Fibroblast of skin of back (primary cell): ENCODE measurements at places on chromosomes 2 and 18.

- DNase-seq, result no peak
These were observed 69.0 kb upstream of the DLGAP1 start for GRCh38 chr18:4524096-4524495.

DNA sequence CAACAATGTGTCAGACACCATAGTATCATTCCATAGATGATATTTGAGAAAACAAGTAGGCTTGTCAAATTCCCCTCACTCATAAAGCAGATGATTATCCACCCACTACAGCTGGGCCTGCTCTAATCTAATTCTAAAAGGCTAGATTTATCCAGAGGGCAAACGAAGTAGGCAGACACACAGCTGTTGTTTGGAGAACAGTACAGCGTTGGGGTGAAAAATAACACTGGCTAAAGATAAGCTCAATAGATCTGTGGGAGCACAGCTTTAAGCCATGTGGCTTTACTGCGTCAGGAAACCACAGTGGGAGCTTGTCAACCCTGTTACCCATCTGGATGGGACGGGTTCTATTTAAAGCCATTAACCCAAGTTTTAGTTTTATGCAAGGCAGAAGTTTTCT lies 48.9 kb upstream of the COBLL1 start:
- no peak for DNase-seq

DNA sequence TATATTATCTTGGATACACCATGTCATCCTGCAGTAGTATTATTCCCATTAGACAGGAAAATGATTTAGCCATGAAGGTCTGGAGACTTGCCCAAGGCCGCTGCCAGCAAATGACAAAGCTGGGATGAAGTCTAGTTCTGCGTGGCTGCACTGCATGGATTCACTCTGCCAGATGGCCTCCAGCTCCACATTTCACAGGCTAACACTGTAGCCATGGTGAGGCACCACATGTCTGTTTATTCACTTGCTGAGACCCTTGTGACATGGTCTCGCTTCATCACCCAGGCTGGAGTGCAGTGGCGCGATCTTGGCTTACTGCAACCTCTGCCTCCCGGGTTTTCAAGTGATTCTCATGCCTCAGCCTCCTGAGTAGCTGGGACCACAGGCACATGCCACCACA lies 31.5 kb upstream of the SCG2 start:
- DNase-seq, result no peak

DNA sequence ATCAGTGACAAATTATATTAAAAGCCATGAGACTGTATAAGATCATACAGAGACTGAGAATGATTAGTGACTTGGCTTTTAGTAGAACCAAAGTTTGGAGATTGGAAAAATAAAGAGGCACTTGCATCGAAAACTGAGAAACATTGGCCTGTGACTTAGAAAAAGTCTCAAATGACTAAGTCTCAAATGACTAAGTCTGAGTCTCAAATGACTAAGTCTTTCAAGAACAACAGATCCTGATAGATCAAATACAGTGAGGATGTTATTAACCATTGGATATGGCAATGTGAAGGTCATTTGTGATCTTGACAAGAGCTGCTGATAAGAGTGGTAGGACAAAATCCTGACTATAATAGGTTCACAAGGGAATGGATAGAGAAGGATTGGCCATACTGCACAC lies 135.5 kb upstream of the FANCL start:
- peak; percentile 15 for DNase-seq

- DNase-seq, result no peak
These were observed 78.0 kb upstream of the DNMT3A start for GRCh38 chr2:25419678-25420242.

DNA sequence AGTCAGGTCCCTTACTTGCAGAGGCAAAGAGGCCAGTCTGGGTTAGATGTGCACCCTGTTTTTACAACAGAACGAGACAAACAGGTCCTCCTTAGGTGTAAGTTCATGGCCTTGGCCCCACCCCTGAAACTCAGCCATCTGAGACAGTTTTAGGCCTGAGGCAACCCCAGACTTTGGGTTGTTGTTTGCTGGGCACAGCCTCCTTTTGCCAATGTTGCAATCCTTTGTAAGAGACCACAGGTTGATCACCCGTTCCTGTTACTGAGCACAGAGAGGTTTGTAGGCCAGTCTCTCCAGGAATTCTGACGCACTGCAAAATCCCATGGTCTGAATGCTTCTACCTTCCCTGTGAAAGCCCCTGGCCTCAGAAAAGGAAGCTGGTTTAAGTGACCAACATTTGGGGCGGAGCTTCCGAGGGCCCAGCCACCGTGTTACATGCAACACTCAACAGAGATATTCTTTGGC lies 15.5 kb upstream of the IL1RN start:
- no peak for DNase-seq

DNA sequence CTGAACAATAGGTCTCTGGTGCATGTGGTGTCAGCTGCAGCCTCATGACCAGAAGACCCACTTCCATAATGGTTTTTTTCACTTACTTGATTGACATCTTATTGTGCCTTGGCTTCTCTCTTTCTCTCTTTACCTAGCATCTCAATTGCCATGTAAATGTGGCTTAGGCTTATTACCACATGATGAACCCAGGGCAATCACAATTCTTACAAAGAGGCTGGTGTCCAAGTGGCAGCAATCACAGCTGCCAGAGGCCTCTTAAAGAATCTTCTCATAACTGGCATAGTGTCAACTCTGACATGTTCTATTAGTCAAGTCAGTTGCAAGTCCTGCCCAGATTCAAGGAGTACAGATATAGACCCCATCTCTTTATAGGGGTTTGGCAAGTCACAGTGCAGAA lies 1224.8 kb downstream of the SUCLG1 start:
- no peak for DNase-seq

DNA sequence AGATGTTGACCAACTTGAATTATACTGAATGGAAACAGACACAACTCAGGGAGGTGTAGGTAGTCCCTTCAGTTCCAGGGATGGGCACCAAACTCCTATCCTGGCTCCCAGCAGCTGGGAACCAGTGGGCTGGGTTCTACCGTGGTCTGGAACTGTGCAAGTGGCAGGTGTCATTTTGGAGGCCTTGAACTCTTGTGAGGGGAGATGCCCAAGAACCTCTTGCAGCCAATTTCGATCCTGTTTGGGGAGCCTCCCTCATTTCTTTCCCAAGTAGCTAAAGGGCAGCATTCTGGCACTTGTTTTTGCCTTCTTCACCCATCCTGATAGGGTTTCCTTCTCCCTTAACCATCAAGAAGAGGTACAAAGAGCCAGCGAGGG lies 200.2 kb downstream of the ANKRD30B start:
- DNase-seq, result no peak

GRCh38 chr2:235106874-235107639 lies 155.2 kb downstream of the SH3BP4 start:
- DNase-seq, result peak; percentile 76

GRCh38 chr18:48929941-48930713 lies 20.6 kb downstream of the SMAD7 start:
- peak; percentile 80 for DNase-seq

DNA sequence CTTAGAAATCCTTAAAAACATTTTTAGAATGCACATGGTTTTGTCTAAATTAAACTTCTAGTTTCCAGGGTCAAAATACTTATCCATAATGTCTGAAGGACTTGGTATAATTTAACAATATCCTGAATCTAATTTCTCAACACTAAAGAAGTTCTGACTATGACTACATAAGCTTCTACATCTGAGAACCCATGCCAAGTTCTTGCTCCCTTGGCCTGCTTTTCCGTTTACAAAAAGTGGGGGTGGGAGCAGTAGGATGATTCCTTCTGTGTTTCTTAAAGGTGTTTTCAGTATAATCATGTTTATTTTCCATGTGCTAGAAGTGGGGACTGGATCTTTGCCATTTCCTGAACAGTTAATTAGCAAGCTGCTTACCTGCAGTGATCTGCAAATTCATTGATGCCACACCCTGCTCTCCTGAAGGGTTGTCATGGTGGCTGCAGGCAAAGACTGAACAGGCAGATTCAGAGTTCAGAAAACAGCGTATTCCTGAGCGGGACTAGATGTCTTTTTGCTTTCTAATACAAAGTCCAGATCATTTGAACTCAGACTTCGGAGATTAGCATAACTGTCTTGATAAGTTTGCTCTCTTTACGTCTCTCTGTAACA lies 36.2 kb downstream of the ADNP2 start:
- DNase-seq, result no peak

- DNase-seq, result no peak
These were observed 120.6 kb upstream of the MYCN start for GRCh38 chr2:15819562-15820256.

GRCh38 chr2:200929334-200930249 lies 33.9 kb downstream of the ORC2 start:
- peak; percentile 9 for DNase-seq

DNA sequence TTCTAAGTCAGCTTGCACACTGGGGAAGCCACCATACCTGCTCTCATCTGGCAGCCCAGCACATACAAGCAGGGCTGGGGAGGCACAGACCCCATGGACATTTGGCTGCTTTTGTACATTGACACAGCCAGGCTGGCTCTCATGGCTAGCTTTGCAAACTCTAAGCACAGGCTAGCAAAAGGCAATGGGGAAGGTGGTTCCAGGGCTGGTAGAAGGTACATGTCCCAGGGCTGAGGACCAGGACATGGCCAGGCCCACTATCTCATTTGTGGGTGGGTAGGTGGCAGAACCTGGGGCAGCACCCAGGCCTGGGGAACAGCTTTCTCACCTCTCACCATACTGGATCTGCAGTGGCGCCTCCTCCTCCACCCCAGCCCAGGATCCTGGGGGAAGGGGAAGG lies 90.9 kb downstream of the HS1BP3 start:
- no peak for DNase-seq

DNA sequence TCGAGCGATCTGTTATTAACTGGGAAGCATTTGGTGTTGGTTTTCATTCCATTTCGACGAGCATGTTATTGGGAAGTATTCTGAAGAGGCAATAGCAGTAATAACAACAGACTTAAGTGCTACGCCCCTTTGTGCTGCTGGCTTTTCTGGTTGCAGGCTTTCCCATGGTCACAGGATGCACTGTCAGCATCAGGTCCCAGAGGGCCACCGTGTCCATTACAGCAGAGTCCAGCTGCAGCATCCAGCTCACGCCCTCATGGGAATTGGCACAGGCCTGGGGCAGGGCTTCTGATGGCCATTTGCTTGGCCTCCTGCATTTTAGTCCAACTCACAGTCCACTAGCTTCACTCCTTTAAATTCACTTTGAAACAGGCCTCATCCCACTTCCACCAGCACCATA lies 44.4 kb downstream of the BCL2L11 start:
- DNase-seq, result peak; percentile 35

GRCh38 chr2:214830794-214831346 lies 21.4 kb upstream of the BARD1 start:
- DNase-seq, result peak; percentile 26

DNA sequence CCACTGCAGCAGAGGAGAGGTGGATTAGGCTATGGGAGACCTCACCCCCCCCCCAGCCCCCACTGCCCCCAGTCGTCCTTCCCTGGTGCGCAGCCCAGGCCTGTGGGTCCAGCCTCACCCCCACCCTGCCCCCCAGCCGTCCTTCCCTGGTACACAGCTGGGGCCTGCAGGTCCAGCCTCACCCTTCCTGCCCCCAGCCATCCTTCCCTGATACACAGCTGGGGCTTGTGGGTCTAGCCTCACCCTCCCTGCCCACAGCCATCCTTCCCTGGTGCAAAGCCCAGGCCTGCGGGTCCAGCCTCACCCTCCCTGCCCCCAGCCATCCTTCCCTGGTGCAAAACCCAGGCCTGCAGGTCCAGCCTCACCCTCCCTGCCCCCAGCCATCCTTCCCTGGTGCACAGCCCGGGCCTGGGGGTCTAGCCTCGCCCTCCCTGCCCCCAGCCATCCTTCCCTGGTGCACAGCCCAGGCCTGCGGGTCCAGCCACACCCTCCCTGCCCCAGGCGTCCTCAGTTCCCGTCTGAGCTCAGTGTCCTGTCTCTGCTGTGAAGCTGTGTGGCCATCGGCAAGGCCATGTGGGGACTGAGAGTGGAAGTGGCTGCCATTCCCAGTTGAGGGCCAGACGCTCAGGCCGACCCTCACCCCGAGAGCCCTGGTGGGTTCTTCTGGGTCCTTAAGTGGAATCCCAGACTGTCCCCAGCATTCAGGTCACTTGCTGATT lies 86.8 kb upstream of the SNTG2 start:
- DNase-seq, result no peak

- no peak for DNase-seq
These were observed 84.3 kb upstream of the MAP4K4 start for GRCh38 chr2:101613056-101613704.

DNA sequence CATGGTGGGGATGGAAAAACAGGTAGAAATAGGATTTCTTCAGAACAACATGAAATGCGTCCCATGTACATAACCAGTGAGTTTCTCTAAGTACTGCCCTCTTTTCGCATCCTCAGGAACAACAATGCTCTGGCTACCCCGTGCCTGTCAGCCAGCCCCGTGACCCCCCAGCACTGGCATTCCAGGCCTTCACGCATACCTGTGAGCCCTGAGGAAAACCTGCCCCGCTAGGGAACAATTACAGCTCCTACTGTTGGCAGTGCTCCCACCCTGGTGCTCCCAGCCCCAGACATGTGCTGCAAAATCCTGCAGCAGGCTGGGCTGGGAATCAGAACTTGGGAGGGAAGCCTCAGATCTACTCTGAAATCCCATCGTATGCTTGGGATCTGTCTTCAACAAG lies 9.1 kb downstream of the SMAD7 start:
- DNase-seq, result no peak

DNA sequence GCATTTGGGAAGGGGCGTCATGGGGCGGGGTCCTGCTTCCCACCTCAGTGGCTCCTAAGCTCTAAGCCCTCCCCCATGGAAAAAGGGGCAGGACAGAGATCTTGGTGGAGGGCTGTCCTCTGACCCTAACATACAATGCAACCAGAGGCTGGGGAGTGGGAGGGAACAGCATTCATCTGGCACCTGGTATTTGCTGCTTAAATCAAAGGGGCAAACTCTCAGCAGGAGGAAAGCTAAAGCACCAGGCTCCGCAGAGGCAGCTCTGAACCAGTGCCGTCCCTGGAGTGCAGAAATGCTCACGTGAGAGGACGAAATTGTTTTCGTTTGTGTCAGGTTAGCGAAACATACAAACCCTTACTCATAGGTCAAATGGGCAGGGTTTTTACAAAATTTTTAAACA lies 92.7 kb upstream of the PXDN start:
- DNase-seq, result no peak

- DNase-seq, result no peak
These were observed 284.2 kb downstream of the CAMKMT start for GRCh38 chr2:44645937-44646336.

- peak; percentile 62 for DNase-seq
These were observed 57.6 kb downstream of the SLC4A3 start for GRCh38 chr2:219684721-219685689.

DNA sequence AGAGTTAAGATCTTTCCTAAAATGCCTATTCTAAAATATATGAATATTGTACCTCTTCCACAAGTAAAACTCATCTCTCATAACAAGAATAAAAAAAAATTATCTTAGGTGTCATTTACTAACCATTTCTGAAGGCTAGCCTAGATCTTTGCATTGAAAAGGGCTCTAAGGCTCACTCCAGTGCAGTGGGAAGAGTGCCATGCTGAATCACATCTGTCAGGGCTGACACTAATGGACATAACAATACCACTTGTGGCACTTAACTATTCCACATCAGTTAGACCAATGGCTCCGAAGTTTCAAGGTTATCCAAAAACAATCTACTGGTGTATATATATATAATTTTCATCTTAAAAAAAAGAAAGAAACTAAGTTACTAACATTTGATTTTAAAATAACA lies 130.2 kb downstream of the EXOC6B start:
- DNase-seq, result no peak
